ENCODE measurements at places on chromosomes 3 and 15.

DNA sequence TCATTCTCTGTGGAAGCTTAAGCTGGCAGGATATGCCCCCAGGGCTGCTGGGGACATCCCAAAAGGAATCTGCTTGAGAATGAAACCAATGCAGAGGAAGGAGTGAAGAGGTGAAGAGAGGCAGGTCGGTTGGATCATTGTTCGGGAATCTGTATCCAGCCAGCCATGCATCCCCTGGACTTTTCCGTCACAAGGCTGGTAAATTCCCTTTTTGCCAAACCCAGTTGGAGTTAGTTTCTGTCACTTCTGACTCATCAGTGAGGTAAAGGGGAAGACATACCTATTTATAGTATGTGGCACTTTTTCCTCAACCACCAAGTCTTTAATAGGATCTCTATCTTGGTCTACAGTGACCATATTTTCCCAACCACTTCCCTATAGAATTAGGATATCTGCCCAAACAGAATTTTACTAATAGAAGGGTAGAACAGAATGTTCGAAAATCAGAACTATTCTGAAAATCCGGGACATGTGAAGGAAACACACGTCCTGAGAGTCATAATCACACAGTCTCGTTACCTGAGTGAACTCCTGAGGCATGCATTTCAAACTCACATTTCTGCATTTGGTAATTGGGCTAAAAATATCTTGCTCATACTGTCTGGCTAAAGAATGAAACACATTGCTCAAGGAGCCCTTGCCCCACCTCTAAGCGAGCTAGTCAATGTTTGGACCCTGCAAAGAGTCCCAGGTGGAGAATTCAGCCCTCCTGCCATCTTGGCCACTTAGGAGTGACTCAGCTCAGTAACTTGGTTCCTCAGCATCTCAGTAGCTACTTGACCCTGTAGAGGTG, 289.7 kb upstream of the ADAMTS9 start:
- peak; percentile 76 for DNase-seq

- DNase-seq, result no peak
These were observed 157.2 kb downstream of the RPLP1 start for GRCh38 chr15:69609776-69610175.

- DNase-seq, result peak; percentile 87
These were observed 74.6 kb downstream of the ITGB5 start for GRCh38 chr3:124812291-124813265.

DNA sequence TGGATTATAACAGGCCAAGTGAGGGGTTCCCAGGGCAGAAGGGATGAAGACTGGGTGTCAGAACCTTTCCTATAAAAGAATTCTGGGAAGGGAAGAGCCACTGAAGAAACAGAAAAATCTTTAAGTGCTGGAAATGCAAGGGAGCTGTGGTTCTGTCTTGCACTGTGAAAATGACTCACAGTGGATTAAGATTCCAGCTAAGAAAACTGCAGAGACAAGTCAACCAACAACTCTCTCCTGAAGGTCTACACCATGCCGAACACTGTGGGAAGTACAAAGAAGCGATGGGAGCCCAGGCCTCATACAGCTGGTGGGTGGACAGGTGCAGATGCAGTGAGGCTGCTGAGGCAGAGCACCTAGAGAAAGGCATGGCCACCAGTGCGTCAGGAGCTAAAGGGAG, 27.7 kb downstream of the ZDHHC3 start:
- DNase-seq, result no peak

- DNase-seq, result no peak
These were observed 308.2 kb upstream of the RORA start for GRCh38 chr15:61537337-61537736.

DNA sequence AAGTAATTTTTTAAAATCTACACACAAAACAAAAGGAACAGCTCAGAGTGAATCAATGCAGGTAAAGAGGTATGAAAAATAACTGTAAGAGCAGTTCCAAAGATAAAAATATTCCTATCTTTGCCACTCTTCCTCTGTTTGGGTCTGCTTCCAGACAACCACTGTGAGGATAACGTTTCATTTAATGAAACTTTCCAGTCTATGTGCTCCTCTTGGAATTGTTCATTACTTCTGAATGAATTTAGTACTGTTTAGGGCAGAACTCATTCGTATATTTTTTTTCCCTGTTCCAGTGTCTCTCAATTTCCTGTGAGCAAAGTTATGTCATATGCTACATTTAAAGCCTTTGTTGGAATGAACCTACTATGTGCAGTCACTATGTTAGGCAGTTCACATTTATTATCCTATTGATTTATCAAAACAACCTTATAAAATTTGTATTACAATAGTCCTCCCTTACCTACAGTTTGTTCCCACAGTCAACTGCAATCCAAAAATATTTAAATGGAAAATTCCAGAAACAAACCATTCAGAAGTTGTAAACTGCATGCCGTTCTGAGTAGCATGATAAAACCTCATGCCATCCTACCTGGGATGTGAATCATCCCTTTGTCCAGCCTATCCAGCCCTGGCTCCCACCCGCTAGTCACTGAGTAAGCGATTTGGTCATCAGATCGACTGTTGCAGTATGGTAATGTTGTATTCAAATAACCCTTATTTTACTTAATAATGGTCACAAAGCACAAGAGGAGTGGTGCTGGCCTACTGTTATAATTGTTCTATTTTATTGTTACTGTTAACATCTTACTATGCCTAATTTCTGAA, 98.1 kb downstream of the TMCC1 start:
- peak; percentile 22 for DNase-seq

DNA sequence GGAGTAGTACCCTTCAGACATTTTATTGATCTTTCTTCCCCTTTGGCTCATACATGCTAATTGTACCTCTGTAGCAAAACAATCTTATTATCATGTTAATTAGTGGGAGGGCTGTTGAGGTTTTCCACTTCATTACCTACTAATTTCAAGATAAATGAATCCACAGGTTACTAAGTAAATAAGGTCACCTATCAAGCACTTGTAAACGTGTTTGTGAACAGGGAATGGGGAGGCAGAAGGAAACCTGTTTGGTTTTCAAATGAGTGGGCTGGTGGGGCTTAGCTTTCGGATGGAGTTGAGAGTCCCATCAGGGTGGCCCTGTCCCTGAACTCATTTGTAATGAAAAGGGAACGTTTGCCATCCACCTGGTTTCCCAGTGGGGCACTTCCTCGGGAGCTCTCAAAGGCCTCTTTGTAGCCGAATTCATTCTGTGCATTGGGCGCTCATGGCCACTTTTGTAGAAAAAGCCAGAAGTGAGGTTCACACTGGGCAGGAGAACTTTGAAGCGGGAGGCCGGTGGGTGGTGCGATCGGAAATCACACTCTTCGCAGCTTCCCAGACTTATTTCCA, 419.8 kb upstream of the NR2F2 start:
- DNase-seq, result no peak

DNA sequence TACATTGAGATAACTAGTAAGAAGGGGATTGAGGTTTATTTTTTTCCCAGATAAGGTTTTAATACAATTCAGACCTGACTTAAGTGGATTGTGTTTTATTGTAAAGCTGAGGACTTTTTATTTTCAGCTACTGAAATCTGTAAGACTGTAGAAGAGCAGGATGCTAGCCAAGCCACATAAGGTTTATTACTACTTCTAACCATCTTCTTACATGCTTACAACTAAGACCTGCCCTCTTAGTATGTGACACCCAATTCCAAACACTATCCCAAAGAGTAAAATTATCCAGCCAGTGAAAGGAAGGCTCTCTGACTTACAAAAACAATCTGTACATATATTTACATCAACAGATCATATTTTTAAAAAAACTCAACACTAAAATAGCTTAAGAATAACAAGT, 564.5 kb upstream of the NAALADL2 start:
- DNase-seq, result no peak

DNA sequence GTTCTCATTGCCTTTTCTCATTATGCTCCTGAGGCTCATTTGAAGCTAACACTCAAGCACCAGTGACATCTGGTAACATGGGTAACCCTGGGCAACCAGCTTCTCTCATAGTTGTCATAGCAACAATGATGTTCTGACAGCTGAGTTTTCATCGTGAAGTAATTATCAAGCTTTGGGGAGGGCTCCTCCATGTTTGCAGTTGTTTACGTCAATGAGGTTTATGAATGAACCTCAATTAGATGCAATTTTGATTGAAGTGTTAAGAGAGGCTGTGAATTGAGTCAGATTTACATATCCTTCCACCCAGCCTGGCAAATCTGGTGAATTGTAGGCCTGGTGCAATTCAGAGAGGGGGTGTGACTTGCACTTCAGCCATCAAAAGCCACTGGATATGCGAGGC, 119.3 kb upstream of the CHD2 start:
- no peak for DNase-seq

DNA sequence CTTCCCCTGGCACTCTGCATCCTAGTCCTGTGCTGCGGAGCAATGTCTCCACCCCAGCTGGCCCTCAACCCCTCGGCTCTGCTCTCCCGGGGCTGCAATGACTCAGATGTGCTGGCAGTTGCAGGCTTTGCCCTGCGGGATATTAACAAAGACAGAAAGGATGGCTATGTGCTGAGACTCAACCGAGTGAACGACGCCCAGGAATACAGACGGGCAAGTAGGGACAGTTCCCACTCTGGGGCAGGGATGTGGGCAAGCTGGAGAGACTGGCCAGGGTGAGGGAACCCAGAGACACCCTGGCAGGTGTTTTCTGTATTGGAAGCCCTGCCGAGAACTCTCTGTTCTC, 247 bp downstream of the FETUB start:
- no peak for DNase-seq

GRCh38 chr15:50113992-50114780, 4.8 kb downstream of the ATP8B4 start:
- no peak for DNase-seq

GRCh38 chr3:52839268-52839575, 4.4 kb upstream of the MUSTN1 start:
- no peak for DNase-seq

DNA sequence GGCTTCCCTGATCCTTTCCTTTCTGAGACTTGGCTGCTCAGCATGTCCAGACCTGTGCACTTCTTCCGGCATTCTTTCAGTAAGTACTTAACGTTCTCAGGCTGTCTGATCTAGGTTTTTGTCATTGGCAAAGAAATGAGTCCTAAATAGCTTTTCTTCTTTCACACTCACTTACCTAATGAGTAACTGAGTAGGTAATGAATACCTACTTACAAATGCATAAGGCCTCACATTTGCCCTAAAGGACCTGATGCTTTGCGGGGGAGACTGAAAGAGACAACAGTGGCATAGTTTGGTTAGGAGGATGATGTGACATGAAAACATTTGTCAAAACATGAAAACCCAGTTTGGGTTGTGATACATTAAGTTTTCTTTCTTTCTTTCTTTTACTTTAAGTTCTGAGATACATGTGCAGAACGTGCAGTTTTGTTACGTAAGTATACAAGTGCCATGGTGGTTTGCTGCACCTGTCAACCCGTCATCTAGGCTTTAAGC, 516.7 kb upstream of the CFAP20DC start:
- no peak for DNase-seq

GRCh38 chr3:113405180-113405579, 36.1 kb downstream of the CFAP44 start:
- peak; percentile 4 for DNase-seq

GRCh38 chr3:106401666-106402490, 533.1 kb upstream of the CBLB start:
- no peak for DNase-seq

DNA sequence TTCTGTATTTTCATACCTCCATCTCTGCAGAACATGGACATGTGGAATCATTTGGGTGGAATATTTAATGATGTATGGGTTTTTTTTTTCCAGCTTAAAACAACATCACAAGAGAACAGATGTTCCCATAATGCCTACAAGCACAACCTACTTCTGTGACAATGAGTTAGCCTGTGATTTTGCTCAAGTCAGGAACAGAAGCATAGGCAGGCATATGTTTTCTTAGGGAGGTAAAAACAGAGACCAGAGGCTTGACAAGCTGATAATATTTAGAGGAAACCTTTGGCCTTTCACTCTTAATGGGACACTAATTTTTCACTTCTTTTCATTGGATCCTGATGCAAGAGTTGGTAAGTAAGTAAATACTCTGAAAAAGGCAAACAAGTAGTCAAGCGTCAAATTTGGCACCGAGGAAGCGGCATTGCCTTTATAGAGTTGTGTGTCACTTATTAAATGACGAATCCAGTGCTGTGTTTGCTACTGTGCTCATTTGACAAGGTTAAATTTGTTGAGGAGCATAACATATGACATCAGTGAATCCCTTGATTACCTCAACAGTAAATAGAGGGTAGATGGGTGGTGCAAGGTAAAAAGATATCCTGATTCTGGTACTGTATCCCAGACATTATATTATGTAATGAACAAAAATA, 66.7 kb upstream of the RBMS3 start:
- DNase-seq, result no peak

DNA sequence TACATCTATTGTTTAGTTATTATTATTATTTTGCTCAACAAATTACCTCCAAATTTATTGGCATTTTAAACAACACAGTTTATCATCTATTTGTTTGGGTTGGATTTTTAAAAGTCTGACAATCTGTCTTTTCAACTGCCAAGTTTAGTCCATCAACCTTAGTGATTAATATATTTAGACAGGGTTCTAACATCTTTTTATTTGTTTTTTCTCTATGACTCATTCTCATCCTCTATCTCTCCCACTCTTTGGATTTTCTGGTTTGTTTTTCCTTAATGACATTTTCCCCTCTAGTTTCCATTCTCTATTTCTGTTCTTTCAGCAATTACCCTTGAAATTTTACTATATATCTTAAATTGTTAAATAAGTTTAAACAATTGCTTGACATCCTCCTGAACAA, 41.9 kb downstream of the EMC4 start:
- DNase-seq, result no peak

GRCh38 chr3:171982828-171983227, 56.5 kb upstream of the FNDC3B start:
- no peak for DNase-seq

DNA sequence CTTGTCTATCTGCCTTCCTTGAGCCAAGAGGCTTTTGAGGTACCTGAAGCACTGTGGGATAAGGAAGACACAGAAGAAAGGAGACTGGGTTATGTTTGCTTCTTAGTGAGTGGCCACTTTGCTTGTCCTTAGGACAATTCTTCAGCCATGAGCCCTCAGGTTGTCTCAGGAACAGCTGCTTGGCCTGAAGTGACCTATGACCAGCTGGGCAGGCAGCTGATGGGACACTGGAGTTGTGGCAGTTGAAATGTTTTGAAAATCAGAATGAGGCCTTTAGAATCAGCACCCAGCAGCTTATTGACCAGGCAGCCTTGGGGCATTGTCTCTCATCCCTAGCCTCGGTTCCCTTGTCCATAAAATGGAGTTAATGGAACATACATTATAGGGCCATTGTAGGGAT, 37.0 kb downstream of the RBP2 start:
- DNase-seq, result no peak

- no peak for DNase-seq
These were observed 69.9 kb upstream of the ATP2C1 start for GRCh38 chr3:130823996-130824395.

DNA sequence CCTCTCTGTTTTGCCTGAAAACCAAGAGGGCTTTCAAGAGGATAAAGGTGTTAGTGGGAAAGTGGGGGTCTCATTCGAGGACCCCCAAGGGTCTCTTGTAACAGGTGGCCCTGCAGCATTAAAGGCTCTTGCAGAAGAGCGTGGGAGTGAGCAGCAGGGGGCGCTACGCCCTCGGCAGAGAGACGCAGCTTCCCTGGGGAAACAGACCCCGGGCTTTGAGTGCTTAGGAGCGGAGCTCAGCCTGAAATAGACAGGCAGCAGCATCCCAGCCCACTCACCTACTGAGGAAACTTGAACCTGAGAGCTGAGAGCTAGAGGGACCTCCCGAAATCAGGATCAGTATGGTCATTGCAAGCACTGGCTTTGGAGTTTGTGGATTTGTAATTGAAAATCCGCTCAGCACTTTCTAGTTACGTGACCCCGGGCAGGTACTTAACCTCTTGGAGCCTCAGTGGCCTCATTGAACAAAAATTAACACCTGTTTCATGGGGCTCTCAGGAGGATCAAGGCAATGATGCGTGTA, 25.7 kb downstream of the RPLP1 start:
- DNase-seq, result no peak

GRCh38 chr3:128808672-128809071, 70.7 kb upstream of the ACAD9 start:
- no peak for DNase-seq
